Stimulated activated CD8-positive, alpha-beta memory T cell treated with anti-CD3 and anti-CD28 coated beads, Interleukin-15, amount 100 ng/mL, for 4 hours (primary cell): ENCODE measurements at places on chromosomes 3 and 15.

GRCh38 chr3:190435618-190436017, 14.1 kb downstream of the TMEM207 start:
- no peak for DNase-seq

DNA sequence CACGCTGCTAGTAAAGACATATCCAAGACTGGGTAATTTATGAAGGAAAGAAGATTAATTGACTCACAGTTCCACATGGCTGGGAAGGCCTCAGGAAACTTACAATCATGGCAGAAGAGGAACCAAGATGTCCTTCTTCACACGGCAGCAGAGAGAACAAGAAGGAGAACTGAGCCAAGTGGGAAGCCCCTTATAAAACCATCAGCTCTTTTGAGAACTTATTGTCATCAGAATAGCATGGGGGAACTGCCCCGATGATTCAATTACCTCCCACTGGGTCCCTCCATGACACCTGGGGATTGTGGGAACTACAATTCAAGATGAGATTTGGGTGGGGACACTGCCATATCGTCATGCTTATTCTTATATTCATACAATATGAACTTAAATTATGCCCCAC, 49.0 kb downstream of the DUT start:
- DNase-seq: no peak

DNA sequence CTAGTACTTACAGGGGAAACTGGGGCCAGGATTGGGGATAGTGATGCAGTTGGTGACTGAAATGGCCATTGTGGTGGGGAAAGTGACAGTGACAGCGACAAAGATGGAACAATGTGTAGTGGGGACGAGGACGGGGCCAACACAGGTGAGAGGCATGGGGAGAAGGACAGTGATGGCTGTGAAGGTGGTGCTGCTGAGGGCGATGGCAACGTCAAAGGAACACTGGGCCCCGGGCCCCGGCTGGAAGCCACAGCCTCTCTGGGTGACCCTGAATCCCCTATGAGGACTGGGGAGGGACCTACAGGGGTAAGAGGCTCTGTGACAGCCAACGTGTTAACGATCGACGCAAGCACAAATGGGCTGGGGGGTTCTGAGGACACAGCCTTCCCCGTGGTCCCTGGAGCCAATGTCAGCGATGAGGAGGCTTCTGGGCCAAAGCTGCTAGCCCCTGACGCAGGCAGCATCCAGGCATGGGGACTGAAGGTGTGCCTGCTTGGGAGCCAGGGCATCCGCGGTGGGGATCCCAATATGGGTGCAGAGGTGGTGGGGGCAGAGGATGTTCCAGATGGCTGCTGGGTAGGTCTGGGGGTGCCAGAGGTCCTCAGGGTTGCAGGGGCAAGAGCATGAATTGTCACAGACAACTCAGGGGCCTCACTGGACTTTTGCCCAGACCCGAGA, 25.2 kb upstream of the GOLGA6C start:
- no peak for DNase-seq

DNA sequence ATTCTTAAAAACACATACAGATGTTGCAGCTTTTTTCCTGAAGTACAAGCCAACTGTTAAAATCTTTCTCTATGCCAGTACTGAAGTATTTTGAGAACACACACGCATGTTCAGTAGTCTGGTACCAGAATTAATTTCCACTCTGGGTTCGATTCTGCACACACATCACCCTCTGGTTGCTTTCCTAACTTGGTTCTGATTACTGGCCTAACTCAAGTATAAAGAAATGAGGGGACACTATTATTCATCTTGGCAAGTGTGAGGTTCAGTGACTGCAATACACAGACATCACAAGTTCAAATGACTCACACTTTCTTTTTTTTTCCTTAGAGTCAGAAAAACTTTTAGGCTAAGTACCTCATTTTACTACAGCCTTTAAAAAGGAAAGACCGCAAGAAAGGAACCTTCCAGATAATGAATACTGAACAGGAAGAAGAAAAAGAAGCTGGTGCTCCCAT, 37.4 kb upstream of the LDHAL6B start:
- no peak for DNase-seq

DNA sequence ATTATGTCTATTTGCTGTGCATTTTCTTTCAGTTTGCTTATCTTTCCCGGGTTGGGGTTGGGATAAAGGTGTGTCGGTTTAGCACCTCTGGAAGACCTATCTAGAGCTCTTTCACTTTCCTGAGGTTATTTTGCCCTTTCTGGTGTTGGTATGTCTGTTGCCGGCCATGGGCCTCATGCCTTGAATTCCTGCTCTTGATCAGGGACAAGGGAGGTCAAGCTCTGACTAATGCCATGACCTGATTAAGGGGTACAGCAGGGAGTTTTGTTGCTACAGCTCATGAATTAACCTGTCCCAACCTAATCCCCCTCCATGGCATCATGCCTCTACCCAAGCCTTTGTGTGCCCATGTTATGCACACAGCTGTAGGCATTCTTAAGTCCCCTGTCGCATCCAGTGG, 70.5 kb upstream of the GOLGA6B start:
- no peak for DNase-seq

- no peak for DNase-seq
These were observed 71.9 kb downstream of the FILIP1L start for GRCh38 chr3:100042166-100042981.

DNA sequence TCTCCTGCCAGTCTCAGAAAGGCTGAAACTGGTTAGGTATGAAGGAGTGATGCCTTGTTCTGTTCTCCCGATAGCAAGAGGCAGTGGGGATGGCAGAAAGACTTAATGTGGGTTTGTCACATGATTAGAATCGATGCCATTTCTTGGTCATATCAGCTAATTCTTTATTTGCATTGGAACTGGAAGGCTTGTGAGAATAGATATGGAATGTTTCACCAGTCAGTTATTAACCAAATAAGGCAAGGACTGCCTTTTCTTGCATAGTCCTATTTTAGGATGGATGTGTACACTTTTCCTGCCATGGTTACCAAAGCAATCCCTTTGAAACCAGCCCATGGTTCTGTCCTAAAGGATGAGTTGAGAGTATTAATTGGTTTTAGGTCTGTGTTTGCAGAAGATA, 33.7 kb downstream of the FILIP1L start:
- DNase-seq: no peak

DNA sequence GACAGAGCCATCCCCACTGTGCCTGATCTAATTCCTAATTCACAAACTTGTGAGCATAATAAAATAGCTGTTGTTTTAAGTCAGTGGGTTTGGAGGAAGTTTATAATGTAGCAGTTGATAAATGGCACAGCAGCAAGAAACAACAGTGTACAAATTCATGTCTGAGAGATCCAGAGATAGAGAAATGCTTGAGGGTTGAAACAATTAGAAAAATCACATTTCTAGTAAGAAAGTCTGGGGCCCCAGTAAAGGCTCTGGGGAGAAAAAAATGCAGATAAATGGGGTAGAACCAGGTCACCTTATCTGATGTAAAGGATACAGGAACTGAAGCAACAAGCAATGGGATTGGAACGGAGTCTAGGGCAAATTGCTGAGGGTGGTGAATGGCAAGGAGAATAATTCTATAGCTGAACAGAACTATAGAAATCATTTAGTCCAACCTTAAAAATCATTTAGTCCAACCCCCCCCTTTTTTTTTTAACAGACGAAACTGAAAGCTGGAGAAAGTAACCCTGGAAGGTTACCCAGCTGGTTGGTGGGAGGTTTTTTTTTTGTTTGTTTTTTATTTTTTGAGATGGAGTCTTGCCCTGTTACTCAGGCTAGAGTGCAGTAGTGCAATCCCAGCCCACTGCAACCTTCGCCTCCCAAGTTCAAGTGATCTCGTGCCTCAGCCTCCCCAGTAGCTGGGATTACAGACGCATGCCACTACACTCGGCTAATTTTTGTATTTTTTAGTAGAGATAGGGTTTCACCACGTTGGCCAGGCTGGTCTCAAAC, 14.3 kb upstream of the SHQ1 start:
- DNase-seq: no peak

DNA sequence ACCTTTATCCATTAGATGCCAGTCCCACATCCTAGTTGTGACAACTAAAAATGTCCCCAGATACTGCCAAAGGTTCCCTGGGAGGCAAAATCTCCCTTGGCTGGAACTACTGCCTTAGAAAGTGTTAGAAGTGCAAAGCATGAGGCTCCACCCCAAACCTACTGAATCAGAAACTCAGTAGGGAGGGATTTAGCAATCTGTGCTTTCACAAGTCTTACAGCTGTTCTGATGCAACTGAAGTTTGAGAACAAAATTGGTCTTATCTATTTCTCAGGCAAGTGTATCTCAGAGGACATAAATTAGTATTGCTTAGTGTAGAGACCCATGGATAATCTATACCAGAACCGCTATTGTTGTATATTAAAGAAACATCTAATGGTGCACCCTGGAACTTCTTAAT, 70.2 kb downstream of the CLDN1 start:
- no peak for DNase-seq

DNA sequence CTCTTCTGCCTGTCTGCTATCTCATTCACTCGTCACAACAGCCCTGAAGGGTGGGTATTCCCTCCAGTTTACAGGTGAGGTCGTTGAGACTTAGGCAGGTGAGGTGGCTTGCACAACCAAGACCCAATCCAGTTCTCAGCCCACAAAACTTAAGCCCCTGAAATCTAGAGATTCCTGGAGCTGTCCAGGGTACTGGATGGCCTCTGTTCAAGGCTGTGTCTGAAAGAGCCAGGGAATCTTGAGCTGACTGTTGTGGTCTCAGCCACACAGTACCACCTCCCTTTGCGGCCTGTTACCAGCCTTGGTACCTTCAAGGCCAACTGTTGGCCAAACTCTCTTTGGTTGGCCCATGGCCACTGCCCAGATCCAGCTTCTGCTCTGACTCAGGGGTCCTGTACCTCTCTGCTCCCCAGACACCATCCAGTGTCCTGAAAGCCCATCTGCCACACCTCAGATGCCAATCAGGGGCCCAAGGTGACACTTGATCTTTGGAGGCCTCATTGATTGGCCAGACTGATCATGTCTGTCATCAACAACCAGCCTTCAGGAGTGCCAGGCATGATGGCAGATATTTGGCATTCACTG, 10.9 kb upstream of the FAM107A start:
- DNase-seq: no peak

GRCh38 chr15:68385240-68385561, 46.8 kb downstream of the ITGA11 start:
- DNase-seq: no peak

- DNase-seq: no peak
These were observed 416.0 kb downstream of the SHQ1 start for GRCh38 chr3:72432246-72432645.

DNA sequence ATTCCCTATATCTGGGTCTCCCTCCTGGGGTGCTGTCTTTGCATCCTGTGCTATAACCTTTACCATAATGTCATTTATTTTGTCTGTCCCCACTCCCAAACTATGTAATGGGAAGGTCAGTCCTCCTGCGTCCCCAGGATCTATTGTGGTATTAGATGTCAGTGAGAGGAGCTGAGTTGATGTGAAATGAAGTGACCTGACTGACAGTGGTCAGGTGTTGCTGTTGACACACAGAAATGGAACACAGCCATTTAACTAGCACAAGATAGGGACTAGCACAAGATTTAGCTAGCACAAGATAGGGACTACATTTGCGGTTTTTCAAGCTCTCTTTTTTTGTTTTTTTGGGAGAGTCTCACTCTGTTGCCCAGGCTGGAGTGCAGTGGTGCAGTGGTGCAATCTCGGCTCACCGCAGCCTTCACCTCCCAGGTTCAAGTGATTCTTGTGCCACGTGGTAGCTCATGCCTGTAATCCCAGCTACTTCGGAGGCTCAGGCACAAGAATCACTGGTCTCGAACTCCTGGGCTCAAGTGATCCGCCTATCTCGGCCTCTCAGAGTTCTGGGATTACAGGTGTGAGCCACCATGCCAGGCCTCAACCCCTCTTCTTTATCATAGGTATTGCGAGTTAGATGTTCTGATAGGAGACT, 5.2 kb downstream of the NGRN start:
- DNase-seq: no peak
